ENCODE measurements at places on chromosomes 5 and 9. TPM values are rescaled to one million over a fixed set of nuclear protein-coding genes. Genes with fewer than 3 reads are reported as not detected.
A peak's percentile ranks its signal among the peaks of the same experiment; 100 is the strongest.

Gene NUTM2F
- not detected for total RNA-seq

Gene FIBCD1
- total RNA-seq = not detected

Gene ECSCR
- total RNA-seq = 0.28 TPM

Gene PCDHB3
- not detected for total RNA-seq

Gene PCDH1
- total RNA-seq = not detected

Gene IFNA13
- not detected for total RNA-seq

Gene RXFP3
- total RNA-seq = not detected

Gene PTGES2
- 51.0 TPM for total RNA-seq

Gene ECM2
- total RNA-seq = not detected

Gene CCIN
- total RNA-seq = not detected

Gene WHRN
- 12.4 TPM for total RNA-seq

GRCh38 chr5:132232465-132232864, 4.8 kb upstream of the P4HA2 start:
- no peak for DNase-seq

DNA sequence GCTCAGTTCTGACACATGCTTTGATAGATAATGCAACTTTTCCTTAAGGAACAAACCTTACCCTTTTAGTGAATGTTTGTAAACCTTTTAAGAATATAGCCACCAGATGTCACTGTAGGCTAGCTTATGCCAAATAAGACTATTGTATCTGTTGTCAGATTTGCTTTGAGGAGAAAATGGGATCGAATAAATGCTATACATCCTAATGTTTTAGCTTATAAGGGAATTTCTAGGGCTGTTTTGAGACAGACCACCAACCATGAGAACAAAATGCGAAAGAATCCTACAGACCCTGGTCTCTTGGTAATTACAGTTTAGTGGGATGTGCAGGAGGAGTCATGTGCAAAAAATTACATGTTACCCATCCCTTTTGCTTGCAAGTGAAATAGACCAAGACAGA, 127.6 kb upstream of the NMUR2 start:
- DNase-seq = no peak

GRCh38 chr5:151284392-151284967, 19.1 kb downstream of the SLC36A3 start:
- DNase-seq = no peak

GRCh38 chr5:98173334-98173733, 600.1 kb upstream of the RGMB start:
- DNase-seq = no peak

GRCh38 chr5:88364991-88365390, 96.3 kb upstream of the TMEM161B start:
- no peak for DNase-seq

DNA sequence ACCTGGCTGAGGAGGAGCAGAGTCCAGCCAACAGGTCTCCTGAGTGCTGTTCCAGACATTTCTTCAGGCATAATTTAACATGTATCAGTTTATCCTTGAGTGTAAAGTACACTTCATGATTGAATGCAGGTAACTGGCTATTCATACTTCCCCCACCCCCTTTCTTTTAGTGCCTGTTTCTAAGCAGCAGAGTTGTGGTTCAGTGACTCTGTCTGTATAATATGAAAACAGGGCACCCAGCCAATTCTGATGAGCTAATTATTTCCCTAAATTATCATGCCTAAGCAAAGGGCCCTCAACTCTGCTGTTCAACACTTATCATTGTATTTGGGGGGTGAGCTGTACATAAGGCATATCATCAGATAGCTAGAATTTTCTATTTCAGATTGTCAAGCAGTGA, 51.9 kb upstream of the ZSWIM6 start:
- no peak for DNase-seq

DNA sequence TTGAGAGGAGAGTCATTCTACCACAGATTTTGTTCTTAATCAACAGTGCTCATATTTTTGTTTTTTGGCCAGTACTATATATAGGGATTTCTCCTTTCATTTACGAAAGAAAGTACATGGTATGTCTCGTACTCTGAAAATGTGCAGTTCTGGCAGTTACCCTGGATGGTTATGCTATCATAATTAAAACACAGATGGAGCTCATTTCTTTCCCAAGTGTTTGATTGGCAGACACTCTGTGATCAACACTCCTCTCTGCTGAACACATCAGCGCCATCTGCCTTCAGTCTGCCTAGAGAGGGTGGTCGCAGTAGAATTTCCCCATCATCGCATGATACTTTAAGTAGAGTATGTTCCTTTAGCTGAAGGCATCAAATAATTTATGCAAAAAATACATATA, 64.5 kb downstream of the PAM start:
- no peak for DNase-seq

GRCh38 chr5:82938901-82939725, 138.1 kb downstream of the TMEM167A start:
- DNase-seq = no peak

- no peak for DNase-seq
These were observed 139.9 kb downstream of the PSAT1 start for GRCh38 chr9:78436873-78437272.

DNA sequence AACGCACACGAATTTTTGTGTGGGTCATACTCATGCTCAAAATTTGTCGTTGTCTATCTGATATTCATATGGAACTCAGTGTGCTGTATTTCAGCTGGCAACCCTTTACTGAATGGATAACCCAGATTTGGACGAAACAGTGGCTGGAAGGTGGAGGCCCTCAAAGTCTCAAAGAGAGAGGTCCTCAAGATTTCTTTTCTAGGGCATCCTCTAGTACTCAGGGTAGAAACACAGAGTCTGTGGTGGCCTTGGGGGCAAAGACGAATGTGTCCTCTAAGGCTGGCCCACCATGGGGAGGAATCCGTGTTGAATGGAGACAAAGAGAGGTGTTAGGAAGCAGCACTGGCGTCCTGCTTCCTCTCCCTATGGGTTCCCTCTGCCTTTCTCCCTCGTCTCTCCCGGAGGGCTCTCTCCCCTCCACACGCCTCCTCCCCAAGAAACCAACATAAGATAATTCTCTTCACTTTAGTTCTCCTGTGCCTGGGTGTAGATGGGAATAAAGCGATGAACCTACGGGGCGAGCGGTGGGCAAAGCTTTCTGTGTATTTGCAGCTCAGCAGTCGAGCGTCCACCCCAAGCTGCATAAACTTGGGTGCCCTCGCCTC, 333.7 kb downstream of the CWC27 start:
- DNase-seq = no peak

GRCh38 chr9:3863686-3864085, 337.9 kb upstream of the RFX3 start:
- no peak for DNase-seq

DNA sequence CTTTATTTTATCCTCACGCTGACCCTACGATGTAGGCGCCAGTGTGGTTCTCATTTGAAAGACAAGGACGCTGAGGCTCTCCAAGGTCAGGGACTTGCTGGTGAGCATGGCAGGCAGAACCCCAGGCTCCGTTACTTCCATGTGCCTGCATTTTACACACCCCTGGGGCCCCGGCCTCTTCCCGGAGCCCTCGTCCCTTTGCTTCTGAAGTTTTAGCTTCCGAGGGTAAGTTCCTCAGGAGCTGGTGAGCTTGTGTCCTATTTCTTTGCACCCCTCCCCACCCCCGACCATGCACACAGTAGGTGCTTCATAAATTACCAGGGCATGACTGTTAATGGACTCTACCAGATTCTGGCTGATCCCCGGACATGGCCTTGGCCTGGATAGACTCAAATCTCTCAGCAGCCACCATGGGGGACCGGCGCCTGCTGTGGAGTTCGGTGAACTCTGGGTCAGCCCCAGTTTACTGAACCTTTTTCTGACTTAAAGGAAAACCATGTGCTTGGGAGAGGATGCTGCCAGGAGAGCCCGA, 59.3 kb upstream of the RNU6ATAC start:
- DNase-seq = no peak

- DNase-seq = peak; percentile 91
These were observed 98.9 kb downstream of the EFNA5 start for GRCh38 chr5:107571621-107572536.

DNA sequence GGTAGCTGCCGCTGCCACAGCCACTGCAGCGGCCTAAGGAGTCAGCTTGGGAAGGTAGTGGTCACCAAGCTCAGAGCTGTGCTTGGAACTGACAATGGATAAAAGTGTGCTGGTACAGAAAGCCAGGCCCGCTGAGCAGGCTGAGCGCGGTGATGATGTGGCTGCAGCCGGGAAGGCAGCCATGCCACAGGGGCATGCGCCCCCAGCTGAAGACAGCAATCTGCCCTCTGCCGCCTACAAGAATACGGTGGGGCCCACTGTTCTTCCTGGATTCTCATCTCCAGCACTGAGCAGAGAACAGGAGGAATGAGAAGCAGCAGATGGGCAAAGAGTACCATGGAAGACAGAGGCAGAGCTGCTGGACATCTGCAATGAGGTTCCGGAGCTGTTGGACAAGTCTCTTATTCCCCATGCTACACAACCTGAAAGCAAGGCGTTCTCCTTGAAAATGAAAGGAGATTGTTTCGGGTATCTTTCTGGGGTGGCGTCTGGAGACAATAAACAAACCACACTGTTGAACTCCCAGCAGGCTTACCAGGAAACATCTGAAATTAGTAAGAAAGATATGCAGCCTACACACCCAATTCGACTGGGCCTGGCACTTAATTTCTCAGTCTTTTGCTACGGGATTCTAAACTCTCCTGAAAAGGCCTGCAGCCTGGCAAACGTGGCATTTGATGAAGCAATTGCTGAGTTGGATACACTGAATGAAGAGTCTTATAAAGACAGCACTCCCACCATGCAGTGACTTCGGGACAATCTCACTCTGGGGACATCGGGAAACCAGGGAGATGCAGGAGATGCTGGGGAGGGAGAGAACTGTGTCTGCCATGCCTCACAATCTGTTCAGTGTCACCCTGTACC, 22.8 kb upstream of the ANKRD18A start:
- DNase-seq = no peak

DNA sequence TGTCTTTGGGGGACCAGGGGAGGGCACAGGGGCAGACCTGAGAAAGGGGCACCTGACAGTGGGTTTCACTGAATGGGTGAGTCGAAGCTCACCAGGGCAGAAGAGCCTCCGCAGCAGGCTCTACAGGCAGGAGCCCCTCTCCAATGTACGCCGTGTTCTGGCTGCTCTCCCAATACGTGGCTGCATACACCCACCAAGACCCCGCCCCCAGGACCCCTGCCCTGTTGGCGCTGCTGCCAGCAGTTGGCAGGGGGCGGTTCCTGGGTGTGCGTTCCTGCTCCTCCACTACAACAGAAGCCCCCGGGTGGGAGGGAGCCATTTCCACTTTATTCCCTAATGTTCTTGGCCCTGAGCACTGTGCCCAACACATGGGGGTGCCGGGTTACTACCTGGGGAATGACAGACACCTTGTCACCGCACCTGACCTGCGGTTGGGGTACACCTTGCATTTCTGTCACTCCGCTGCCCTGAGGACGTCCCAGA, 30.3 kb downstream of the SARDH start:
- no peak for DNase-seq

DNA sequence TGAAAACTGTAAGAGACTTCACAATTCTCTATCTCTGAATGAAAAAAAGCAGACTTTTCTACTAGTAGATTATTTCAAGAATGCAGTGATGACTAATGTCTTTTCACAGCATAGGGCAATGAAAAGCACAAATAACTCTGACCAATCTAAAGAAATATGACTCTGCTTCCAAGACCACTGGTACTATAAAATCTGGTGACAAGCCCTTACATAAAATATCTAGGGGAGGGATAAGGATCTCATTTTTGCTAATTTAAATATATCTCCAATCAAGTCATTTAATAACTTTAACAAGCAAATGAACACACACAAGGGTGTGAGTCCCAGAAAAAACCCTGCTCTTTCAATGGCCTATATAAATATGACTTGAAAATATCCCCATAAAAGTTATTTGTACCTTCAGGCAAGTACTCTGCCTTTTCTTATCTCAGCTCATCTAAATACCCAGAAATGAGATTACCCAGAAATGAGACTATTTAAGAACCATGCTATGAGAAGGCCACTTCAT, 105.2 kb downstream of the GNAQ start:
- DNase-seq = no peak

DNA sequence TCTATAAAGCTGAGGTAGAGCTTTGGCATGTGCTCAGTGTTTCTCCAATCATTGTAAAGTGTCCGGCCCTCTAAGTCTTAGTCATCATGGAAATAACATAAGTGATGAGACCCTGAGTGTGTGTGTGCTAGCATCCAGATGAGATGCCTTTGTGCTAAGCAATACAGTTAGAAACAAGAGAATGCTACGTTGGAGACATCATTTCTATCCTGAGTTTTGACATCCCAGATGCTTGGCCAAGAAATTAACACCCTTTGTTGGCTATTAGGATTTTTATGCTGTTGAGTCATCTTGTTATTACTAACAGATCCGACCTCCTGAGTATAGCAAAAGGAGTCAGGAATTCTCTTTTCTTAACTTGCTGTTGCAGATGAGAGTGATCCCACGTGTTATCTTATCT, 508.0 kb downstream of the GADD45G start:
- DNase-seq = no peak

GRCh38 chr5:138641547-138642298, 66.5 kb upstream of the HSPA9 start:
- peak; percentile 80 for DNase-seq

Data from activated CD8-positive, alpha-beta memory T cell treated with anti-CD3 and anti-CD28 coated beads, Interleukin-2, amount 10 ng/mL, durations not matched to agents 7 days and 5 days (primary cell).